ENCODE measurements at places on chromosomes 4 and X. TPM values are rescaled to one million over a fixed set of nuclear protein-coding genes. Genes with fewer than 3 reads are reported as not detected.
A peak's percentile ranks its signal among the peaks of the same experiment; 100 is the strongest.

CSN2 gene
- not detected for total RNA-seq

RAB41 gene
- total RNA-seq: not detected

KLHL13 gene
- total RNA-seq: 0.81 TPM

IL13RA2 gene
- total RNA-seq: 65.4 TPM

PNCK gene
- total RNA-seq: 0.48 TPM

ADGRG2 gene
- 6.5 TPM for total RNA-seq

CFAP99 gene
- not detected for total RNA-seq

NLRP2B gene
- total RNA-seq: not detected

AMOT gene
- total RNA-seq: 3.2 TPM

TMEM156 gene
- 0.19 TPM for total RNA-seq

VSIG1 gene
- not detected for total RNA-seq

SPON2 gene
- total RNA-seq: 7.6 TPM

HSD17B13 gene
- 0.10 TPM for total RNA-seq

LRCH2 gene
- 2.8 TPM for total RNA-seq

NUDT11 gene
- not detected for total RNA-seq

IL13RA1 gene
- total RNA-seq: 38.9 TPM

ASB12 gene
- not detected for total RNA-seq

GRCh38 chr4:113024388-113024787 is 25.1 kb upstream of the ANK2 start:
- DNase-seq: no peak

DNA sequence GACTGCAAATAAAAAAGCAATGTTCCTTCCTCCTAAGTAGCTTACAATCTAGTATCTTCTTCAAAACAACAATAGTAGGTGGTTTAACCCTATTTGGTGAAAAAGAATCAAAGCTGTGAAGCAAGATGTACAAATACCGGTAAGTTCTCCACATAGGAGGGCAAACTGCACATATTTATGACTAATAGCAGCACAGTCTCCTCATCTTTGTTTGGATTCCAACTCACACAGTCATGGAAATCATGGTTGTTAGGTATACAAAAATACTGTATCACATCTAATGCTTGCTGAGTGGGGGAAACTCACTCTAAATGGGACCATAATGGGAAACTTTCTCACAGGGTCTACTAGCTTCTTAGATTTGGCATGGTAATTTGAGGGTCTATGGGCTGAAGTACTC is 597.2 kb downstream of the INPP4B start:
- DNase-seq: no peak

DNA sequence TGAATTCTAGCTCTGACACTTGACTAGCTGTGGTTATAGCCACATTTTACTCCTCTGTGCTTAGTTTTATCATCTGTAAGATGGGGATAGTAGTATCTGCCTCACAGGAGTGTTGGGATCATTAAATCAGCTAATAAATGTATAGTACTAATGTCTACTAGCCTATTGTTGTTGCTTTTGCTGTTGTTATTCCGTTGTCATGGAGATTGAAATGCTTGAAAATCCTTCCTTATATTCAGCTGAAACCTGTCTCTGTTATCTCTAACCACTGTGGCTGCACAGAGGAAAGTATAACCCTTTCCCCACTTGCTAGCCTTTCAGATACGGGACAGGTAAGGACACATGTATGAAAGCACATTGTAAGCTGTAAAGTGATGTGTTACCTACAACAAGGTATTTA is 33.9 kb downstream of the CLCN5 start:
- DNase-seq: no peak

- no peak for DNase-seq
Observed at GRCh38 chr4:22736912-22737311, 44.2 kb downstream of the GBA3 start.

GRCh38 chr4:27048429-27049238 is 188.0 kb downstream of the STIM2 start:
- DNase-seq: peak; percentile 13

GRCh38 chrX:39262641-39263040 is 461.4 kb downstream of the MID1IP1 start:
- DNase-seq: no peak

- DNase-seq: no peak
Observed at GRCh38 chr4:6121276-6121850, 79.0 kb downstream of the JAKMIP1 start.

DNA sequence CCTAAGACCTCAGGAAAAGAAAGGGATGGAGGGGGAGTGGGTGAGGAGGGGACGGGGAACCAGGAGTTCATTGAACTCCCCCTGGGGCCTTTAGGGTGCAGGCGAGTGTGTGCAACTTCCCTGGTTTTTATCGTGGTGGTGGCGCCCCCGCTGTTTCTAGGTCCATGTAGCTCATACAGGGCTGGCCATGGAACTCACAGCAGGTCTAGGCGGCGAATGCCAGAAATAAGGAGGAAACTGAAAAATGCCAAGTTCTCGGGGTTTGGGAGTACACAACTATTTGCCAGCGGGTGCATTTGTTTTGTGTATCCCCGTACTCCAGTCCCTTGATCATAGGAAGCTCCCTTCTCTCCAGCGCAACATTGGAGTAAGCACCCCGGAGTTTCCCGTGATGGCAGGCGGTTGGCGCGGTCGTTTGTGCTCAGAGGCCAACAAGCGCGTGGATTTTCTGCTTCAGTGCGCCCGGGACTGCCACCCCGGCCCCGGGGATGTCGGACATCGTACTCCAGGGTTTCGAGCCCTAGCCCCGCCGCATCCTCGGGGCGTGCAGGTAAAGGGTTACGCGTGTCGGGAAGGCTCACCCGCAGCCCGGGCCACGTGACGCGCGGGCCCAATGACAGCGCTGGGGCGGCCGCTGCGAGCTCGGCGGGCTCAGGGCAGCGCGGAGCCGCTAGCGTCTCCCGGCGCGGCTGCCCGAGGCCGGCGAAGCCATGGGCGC is 208.9 kb downstream of the NWD2 start:
- DNase-seq: no peak

DNA sequence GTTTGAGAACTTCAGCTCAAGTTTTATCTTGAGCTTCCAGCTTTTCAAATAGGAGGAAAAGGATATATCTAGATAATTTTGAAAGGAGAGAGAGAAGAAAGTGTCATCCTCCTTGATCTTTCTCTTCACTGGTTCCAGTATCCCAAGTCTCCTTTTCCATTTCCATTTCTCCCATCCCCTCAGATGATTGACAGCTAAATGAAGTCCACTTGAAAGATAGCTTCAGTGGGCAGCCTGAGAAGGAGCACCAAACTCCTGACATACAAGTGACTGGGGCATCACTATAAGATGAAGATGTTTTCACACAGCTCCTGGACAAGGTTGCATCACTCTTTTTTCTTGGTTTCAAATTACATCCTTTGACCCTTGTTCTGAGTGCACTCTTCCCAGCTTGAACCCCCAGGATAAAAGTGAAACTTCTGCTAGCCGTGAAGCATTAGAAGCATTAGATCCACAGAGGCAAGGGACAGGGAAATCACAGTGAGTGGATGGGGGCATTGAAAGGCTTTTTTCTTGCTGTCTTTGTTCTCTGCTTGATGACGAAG is 17.5 kb upstream of the MAGEA10 start:
- no peak for DNase-seq

DNA sequence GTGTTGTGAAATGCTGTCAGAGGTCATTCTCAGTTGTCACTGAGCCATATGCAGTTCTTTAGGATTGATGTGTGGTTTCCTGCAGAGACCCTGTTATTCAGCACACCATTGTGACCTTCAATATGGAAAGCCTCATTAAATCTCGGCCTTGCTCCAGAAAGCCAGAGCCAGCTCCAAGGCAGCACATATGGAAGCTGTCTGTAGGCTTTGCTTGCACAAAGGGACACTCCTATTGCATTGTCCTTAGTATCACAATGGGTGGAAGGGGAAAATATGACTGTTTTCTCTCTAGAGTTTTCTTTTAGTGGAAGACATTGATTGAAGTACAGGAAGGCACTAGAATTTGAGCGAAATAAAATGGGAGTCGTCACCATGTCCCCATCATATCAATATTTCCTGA is 179.0 kb downstream of the CEP135 start:
- no peak for DNase-seq

GRCh38 chrX:120752431-120753082 is 122.7 kb upstream of the C1GALT1C1 start:
- DNase-seq: no peak

GRCh38 chr4:168484626-168485025 is 4.3 kb upstream of the DDX60L start:
- DNase-seq: no peak

GRCh38 chr4:144584428-144584827 is 61.5 kb upstream of the HHIP start:
- DNase-seq: no peak

- DNase-seq: peak; percentile 14
Observed at GRCh38 chr4:143514497-143514896, 995 bp downstream of the SMARCA5 start.

DNA sequence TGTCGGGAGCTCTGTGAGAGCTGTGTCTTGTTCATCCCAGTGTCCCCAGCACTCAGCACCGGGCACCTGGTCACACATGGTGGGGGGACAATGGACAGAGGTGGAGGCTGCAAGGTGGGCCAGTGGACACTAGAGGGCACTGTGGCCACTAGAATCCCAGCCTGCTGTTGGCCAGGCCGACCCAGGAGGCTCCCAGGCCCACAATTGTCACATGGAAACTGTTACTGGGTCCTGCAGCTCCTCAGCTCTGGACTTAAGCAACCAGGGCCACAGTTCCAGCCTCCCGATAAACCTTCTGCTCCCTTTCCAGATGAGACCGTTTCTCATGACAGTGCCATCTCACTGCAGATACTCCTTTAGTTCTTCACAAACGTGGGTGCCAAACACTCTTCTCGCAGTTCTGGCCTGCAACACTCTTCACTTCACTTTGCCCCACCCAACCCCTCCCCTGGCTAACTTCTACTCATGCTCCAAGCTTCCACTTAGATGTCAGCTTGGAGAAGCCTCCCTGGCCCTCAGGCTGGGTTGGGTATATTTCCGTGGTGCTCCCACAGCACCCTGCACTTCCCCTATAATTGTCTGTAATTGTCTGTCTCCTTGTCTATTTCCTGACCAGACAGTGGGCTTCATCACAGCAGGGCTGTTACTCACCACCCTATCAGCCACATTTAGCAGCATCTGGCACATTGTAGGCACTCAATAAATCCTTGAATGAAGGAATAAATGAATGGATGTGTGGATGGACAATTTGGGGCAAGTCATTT is 3.5 kb upstream of the IQSEC2 start:
- DNase-seq: peak; percentile 46

GRCh38 chr4:81565142-81565870 is 93.6 kb upstream of the RASGEF1B start:
- no peak for DNase-seq

DNA sequence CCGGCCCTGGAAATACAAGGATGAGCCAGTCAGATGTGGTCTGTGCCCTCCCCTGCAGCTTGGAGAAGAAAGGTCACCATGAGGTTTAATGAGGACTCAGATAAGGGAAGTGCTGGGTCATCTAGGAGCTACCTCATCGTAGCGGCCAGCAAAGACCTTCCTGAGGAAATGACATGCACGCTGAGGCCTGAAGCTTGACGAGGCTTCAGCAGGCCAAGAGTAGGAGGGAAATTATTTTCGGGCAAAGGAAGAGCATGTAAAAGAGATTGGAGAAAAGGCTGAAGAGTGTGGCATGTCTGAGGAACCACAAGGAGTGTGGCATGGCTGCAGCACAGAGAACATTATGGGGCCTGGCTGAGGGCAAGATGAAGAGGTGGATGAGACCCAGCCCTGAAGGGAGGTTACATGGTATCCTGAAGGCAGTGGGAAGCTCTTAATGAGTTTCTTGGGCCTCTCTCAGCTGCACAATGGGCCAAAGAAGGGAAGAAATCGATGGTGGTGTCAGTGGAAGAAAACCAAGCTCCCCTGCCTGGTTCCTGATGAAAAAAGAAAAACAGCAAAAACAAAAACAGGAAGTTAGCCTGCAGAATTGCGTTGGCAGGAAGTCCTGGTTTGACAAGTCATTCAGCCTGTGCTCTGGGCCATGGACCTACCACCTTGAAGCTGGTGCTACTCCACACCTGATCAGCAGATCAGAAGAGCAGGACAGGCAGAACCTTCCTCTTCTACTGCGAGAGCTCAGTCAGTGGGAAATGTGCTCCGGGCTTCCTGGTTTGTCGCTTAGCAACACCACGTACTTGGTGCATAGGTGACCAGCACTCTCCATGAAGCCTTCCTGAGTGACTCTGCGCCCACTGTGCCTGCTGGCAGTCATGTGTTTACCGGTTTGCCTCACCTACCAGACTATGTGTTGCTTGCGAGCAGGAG is 134.5 kb upstream of the KLF3 start:
- DNase-seq: no peak

DNA sequence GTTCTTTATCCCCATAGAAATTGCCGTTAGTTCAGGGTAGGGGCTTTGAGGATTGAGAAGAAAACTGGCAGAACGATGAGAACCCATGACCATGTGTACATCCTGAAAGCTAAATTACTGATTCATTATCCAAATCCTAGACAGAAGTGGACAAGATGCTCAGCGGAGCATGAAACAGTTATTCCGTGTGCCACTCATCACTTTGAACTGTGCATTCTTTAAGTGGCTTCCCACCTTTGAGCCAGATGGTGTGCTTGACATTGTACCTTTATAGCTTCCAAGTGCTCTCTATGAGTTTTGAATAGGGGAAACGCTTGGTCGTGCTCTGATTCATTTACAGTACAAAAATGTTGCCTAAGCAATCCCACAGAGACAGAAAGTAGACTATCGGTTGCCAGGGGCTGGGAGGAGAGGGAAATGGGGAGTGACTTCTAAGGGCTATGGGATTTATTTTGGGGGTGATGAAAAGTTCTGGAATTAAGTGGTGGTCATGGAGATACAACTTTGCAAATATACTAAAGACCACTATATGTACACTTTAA is 100.0 kb downstream of the DOCK11 start:
- DNase-seq: no peak

DNA sequence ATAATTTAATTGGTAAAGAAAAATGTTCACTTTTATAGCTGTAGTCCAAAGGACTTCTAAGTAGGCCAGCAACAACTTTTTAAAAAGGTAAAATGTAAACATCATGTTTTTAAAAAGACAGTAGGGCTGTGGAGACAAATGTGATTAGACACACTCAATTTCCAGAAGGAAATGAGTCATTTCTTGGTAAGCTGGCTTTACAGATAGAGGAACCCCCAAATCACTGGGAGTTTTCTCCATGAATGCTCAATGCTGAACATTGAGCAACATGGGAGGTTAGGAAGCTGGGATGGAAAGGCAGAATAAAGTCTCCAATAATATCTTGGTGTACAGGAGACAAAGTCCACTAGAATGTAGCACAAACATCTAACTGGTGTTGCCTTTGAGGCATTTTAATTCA is 121.3 kb downstream of the NWD2 start:
- DNase-seq: peak; percentile 21

DNA sequence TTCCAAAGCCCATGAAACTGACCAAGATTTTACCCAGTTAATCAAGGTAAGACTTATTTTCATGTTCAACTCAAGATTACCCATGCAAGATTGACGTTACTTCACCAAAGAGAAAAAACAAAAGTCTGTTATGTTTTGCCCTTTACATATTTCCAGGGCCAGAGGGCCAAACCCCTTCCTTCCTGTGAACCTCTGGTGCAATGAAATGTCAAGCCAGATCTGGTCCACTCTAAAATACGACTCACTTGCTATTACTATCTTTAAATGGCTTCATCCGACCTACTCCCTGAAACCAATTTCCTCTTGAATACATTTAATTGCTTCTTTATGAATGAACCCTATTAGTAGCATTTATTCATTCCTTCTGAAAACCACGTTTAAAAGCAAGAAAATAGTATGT is 33.0 kb downstream of the TSPAN5 start:
- DNase-seq: no peak

Measured in A172 (cell line).